ENCODE measurements at places on chromosomes 2 and 18.

- DNase-seq: no peak
These were observed 25.9 kb downstream of the STPG4 start for GRCh38 chr2:47129191-47129706.

DNA sequence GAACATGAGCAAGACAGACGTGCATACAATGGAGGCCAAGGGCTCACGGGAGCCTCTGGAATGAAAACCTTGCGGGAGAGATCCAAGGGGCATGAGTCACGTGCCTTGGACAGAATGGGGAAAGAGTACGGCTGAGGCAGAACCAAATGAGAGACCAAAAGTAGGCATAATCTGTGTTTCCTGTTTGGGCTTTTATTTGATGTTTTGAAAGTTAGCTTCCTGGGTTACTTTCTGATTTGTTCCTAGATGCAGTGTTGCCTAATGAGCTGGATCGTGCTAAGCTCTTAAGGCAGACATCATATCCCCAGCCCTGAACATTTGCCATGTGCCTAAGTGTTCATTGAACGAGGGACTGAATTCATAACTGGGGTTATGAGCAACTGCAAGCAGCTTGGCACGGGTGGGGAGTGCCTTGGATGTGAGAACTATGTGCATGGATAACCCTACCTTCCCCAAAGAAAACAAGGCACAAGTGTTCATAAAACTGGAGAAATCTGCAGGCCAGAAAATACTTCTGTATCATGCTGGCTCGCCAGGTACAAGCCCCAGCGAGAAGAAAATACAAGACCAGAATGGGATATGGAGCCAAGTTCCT lies 60.3 kb upstream of the RPL31 start:
- no peak for DNase-seq

- no peak for DNase-seq
These were observed 83.4 kb downstream of the TTC27 start for GRCh38 chr2:32711219-32711618.

DNA sequence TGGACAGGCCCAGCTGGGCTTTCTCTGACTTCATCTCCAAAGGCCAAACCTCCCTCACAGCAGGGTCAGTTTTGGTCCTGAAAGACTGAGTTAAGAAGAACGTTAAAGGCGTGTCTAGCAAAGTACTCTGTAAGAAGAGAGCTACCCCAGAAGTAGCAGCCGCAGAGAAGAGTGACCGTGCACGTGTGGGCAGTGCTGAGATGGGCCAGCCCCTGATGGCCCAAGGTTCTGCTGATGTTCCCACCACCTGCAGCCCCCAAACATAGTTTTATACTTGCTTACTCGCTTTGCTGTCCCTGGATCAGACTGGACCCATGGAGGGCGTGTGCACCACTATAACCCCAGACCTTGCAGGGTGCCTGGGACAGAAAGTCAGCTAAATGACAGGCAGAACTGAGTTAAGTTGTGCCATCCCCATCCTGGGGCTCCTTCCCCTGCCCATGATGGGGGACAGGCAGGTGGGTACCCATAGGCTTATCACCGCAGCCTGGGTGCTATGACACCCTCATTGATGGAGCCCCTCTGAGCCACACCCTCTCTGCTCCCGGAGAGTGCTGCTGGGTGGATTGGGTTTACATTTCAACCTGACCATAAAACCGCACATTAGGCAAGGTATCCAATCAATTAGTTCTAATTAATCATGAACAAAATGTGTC lies 367.3 kb upstream of the HS6ST1 start:
- DNase-seq: no peak

GRCh38 chr2:194883711-194884110 lies 773.3 kb upstream of the SLC39A10 start:
- no peak for DNase-seq

- DNase-seq: no peak
These were observed 49.2 kb downstream of the LPIN1 start for GRCh38 chr2:11795590-11795989.

DNA sequence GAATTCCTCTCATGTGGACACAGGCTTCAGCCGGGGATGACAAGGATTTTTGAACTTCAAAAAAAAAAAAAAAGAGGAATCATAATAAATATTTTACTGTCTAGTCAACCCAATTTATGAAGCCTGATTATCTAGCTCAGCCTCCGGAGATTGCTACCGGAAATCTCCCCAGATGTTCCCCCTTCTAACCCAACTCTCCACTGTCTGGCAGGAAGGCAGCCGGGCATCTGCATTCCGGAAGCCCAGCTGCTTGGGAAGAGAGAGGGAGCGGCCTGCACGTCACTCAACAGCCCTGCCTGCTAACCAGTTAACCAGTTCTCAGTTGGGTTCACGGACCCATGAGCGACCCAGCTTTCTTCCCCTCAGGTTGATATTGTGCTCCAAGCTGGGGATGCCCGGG lies 87.2 kb upstream of the POU3F3 start:
- DNase-seq: no peak

Measured in left renal pelvis (tissue), 4 donors.